Keratinocyte (primary cell): ENCODE measurements at places on chromosomes 12 and 14. TPM values are rescaled to one million over a fixed set of nuclear protein-coding genes. Genes with fewer than 3 reads are reported as not detected.

The LRRK2 gene
- polyA plus RNA-seq = 0.07 to 0.26 TPM (median 0.25 TPM) in 3 replicates

DNA sequence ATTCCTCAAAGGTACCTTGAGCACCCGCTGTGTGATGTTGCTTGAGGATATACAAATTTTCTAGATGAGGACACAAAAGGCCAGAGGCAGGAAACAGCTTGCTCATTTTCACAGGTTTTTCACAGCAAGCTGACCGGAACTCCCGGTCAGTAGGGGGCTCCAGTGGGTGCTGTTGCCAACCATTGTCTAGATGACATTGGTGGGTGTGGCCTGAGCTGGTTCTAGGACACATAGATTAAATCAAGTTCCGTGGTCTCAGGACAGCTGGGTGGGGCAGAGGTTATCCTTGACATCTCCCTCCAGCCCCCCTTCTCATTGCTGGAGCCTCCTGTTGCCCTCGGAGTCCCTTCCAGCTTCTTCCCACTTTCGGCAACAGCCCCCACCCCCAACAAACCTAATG is 153.6 kb upstream of the FKBP4 start:
- H3K36me3 ChIP-seq = no peaks in the 10 kb centered on the region
- H3K4me1 ChIP-seq = peaks cover 4% of the 10 kb centered on the region
- H3K27ac ChIP-seq = no peak overlapping the region
- DNase-seq = no peak
- no peak overlapping the region for H3K4me3 ChIP-seq

The ST8SIA1 gene
- polyA plus RNA-seq = 0.46 to 0.75 TPM (median 0.50 TPM) in 3 replicates

The RTN1 gene
- polyA plus RNA-seq = 0.05 to 0.06 TPM in 2 of 3 replicates, not detected in the other

DNA sequence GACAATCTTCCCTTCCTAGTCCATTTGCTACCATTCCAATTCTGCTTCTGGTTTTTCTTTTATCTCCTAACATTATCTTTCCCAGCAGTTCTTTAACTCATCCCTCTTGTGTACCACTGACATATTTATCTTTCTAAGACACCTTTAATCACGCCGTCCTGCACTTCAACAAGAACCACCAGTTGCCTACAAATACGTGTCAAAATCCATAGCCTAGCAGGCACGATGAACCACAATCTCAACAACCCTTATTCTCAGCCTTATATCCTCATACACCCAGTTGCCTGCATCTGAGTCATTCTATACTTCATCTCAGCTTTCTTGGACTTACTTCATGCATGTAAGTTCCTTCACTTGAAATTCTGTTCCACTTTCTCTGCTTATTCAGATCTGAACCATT is 16.4 kb upstream of the ST8SIA1 start:
- DNase-seq = no peak
- no peak overlapping the region for H3K27ac ChIP-seq
- peaks cover 7% of the 10 kb centered on the region for H3K4me1 ChIP-seq
- H3K4me3 ChIP-seq = no peak overlapping the region
- no peaks in the 10 kb centered on the region for H3K27me3 ChIP-seq

GRCh38 chr12:106715582-106715981 is 58.9 kb upstream of the RIC8B start:
- no peak for DNase-seq
- no peak overlapping the region for H3K27ac ChIP-seq
- no peaks in the 10 kb centered on the region for H3K36me3 ChIP-seq
- no peaks in the 10 kb centered on the region for H3K4me1 ChIP-seq
- H3K27me3 ChIP-seq = peaks cover 4% of the 10 kb centered on the region
- no peak overlapping the region for H3K4me3 ChIP-seq

DNA sequence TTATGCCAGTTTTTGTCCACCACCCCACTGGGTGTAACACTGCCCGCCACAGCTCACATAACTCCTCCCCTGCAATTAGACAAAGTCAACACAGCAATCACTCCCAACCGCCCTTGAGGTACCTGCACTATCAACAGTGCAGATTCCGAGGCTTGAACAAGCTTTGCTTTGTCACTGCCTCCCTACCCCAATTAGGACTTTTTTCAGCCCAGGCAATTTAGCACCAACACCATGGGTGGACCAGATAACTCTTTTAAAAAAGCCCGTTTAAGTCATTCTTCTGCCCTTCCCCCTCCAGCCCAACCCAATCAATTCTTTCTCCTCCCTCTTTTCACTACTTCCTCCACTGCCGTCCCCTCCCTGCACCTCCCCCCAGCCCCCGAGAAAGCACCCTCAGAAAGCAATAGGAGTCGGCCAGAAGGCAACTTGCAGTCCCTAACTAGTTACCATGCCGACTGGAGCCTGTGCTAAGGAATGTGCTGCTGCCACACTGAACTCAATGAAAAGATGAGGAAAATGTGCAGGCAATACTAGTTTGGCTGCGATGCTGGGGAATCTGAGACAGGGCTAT is 45.7 kb upstream of the OTX2 start:
- H3K36me3 ChIP-seq = no peaks in the 10 kb centered on the region
- H3K27ac ChIP-seq = no peak overlapping the region
- no peak for DNase-seq
- H3K4me3 ChIP-seq = no peak overlapping the region
- H3K4me1 ChIP-seq = no peaks in the 10 kb centered on the region

The PRPH gene
- polyA plus RNA-seq = 0.05 to 0.11 TPM (median 0.08 TPM) in 3 replicates
